Kidney (tissue), 22 donors: ENCODE measurements at places on chromosomes 7 and 10. TPM values are rescaled to one million over a fixed set of nuclear protein-coding genes. Genes with fewer than 3 reads are reported as not detected.

KCP gene
- 44.6 TPM for total RNA-seq

SERPINE1 gene
- 9.9 TPM for total RNA-seq

TMEM270 gene
- 0.50 TPM for total RNA-seq

ZNF804B gene
- total RNA-seq, result 0.19 TPM

PTF1A gene
- not detected for total RNA-seq

RGR gene
- not detected for total RNA-seq

KLF6 gene
- 230 TPM for total RNA-seq

NODAL gene
- not detected for total RNA-seq

EN2 gene
- 0.13 TPM for total RNA-seq

CALHM1 gene
- not detected for total RNA-seq

DENND2A gene
- total RNA-seq, result 18.0 TPM

ELFN1 gene
- total RNA-seq, result 3.8 TPM
